ENCODE measurements at places on chromosomes 13 and 19. TPM values are rescaled to one million over a fixed set of nuclear protein-coding genes. Genes with fewer than 3 reads are reported as not detected.
A peak's percentile ranks its signal among the peaks of the same experiment; 100 is the strongest.

Gene KLK4
- total RNA-seq, result not detected

Gene SMIM44
- total RNA-seq, result not detected

Gene CCNE1
- total RNA-seq, result 3.1 TPM

Gene ZNF90
- total RNA-seq, result 0.66 TPM

Gene C3
- total RNA-seq, result 133 TPM

Gene A1BG
- total RNA-seq, result 3.7 TPM

Gene GSX1
- not detected for total RNA-seq

Gene SIGLEC8
- 0.16 TPM for total RNA-seq

Gene RASGRP4
- 1.5 TPM for total RNA-seq

Gene KLF16
- 6.4 TPM for total RNA-seq

- no peak for DNase-seq
Observed at GRCh38 chr13:43291287-43292060, 268.1 kb downstream of the DNAJC15 start.

DNA sequence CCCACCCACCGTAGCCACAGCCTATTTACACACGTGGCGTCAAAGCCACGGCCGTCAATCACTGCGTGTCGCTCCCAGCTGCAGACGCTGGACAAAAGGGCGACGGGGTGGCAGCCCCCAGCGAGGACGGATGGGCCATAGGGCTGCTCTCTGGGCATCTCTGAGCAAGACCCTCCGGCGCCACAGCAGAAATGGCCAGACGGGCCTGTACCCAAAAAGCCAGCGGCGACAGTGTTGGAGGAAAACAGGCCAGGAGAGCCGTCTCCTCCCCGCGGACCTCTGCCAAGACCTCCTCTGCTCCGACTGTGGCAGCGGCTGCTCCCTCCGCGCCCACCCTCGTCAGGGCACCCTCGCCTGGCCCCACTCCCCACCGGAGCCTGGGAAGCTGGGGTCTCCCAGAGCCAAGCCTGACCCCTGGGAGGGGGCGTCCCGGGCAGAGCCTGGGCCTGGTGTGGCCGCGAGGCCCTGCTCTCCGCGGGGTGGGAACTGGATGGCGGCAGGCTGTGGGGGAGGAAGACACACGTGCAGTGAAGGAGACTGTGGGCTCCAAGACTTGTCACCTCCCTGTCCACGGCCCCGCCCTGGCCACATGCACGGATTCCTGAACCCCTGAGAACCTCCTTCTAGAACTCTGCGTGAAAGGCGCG lies 2.7 kb downstream of the C2CD4C start:
- no peak for DNase-seq

GRCh38 chr19:58522709-58523108 lies 3.1 kb upstream of the ZBTB45 start:
- DNase-seq, result no peak

- DNase-seq, result no peak
Observed at GRCh38 chr13:40485611-40486517, 180.6 kb downstream of the FOXO1 start.

DNA sequence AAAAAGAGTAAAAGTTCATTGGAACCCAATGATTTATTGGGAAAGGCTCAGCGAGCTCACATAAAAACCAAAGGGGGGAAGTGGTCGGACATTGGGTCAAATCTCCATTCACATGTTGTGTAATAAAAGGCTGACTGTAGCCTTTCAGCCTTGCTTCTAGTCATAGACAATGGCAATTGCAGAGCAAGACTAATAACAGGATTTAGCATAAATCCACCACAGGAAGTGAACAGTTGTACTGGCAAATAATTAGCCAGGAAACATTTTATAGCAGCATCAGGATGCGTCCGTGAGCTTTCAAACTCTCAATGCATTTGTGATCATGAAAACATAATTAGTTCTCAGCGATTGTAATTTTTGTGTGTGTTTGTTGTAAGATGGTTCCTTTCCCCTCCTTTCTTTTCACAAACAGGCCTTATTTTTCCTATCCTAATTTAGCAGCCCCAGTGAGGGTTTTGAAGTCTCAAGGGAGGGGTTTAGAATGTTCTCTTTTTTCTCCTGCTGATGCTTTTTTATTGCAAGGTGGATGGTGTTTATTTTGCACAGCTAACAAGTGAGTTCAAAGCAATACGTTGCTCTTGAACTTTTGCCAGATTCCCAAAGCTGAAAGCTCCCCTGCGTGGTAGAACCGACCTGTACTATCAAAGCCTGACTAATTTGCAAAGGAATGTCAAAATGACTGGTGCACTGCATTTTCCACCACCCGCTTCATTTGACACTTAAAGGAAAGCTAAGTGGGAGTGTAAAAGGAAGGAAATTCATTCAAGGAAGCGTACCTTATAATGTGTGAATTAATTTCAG lies 105.6 kb downstream of the SPRY2 start:
- DNase-seq, result no peak

DNA sequence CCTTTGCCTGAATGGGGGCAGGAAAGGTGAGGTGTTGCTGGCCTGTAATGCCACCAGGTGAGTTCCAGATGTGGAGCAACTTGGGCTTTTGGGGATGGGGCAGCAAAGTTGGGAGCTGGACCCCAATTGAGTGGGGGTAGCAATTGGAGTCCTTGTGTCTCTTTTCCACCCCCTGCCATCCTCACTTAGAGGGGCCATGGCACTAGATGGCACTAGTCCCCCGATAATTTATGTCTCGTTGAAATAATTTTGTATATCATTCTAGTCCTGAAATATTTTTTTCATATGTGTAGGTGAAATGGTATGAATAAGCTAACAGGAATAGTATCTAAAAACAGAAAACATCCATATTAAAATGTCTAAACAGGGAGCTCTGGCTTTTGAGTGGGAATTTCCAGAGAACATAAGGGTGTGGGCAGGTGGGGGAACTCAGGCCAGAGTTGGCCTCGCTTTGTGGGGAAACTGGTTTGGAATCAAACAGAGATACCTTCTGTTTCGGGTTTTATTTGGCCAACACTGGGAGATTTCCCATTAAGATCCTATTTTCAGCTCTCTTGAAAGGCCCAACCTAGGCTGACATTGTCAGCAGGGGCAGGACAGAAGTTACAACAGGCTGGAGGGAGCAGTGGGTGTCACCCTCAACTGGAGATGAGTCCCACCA lies 3.4 kb downstream of the ZNF576 start:
- no peak for DNase-seq

DNA sequence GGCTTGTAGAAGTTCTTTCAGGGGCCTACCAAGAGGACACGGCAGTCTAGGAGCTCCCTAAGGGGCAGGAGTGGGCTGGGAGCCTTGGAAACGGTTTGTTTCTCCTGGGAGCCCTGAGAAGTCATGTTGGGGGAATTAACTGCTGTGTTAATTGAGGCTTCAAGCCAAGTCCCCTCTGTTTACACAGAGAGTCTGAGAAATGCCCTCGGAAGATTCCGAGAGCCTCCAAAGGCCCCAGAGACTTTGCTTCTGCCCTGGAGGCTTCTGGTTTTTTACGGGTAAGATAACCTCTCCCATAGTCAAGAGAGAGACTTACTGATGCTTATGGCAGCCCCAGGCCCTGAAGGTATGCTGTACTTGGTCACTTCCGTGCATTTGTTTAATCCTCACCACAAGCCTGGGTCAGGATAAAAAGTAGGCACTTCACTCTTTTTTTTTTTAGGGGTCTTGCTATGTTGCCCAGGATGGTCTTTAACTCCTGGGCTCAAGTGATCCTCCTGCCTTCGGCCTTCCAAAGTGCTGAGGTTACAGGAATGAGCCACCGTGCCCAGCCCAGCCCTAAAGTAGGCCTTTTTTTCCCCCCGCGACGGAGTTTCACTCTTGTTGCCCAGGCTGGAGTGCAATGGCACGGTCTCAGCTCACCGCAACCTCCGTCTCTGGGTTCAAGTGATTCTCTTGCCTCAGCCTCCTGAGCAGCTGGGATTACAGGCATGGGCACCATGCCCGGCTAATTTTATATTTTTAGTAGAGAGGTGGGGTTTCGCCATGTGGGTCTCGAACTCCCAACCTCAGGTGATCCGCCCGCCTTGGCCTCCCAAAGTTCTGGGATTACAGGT lies 15.2 kb downstream of the IER2 start:
- no peak for DNase-seq

DNA sequence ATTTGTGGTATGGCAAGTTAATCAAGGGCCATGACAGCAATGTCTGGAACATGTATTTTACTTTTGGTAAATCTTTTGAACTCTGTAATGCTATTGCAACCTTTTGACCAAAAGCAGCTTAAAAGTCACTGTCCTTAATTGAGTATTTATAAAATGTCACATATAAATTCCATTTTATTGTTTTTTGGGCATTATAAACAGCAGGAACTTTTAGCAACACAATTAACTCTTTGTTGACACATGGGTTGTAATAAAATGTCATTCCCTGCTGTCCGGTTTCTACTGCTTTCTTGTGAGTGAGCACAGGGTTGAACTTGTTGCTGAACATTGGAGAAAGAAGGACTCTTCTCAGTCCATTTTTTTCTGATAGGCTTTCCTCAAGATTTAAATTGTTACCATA lies 1923.1 kb downstream of the PCDH9 start:
- DNase-seq, result no peak

DNA sequence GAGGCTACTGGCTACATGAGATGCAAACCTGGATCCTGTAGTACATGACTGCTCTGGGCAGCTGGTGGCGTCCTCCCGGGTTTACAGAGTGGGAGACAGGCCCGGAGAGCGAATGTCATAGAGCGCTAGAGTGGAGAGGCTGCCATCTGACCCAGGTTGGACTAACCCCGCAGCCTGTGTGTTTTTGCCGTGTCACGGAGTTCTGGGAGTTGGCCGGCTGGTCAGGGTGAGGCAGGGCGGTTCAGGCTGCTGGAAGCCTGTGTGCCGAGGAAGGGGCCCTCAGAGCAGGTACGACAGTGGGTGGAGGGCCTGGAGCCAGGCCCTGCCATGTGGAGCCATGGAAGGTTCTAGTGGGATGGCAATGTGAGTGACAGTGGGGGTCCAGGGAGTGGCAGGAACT lies 12.5 kb downstream of the CRTC1 start:
- no peak for DNase-seq

- no peak for DNase-seq
Observed at GRCh38 chr19:53594811-53595509, 36.8 kb upstream of the DPRX start.

DNA sequence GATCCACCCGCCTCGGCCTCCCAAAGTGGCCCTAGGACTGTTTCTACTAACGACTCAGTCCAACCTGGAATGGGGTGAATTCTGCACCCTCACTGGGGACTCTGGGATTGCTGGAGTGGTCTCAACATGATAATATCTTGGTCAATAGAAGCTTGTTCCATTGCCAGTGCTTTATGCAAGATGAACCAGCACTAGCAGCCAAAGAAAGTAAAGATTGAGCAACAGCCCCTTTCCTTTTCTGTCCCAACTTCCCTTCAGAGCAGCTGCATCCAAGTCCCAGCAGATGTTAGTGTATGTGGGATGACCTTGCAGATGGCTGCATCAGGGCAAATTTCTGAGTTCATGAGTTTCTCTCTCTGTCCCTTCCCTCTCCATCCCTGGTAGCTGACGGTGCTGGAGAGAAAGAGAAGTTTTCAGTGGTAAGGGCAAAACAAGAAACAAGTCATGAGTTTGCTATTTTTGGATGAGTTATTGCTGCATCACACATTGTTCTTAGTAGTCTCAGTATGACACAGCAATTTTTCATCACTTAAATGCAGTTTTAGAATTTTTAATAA lies 183.6 kb upstream of the EDNRB start:
- DNase-seq, result peak; percentile 29

DNA sequence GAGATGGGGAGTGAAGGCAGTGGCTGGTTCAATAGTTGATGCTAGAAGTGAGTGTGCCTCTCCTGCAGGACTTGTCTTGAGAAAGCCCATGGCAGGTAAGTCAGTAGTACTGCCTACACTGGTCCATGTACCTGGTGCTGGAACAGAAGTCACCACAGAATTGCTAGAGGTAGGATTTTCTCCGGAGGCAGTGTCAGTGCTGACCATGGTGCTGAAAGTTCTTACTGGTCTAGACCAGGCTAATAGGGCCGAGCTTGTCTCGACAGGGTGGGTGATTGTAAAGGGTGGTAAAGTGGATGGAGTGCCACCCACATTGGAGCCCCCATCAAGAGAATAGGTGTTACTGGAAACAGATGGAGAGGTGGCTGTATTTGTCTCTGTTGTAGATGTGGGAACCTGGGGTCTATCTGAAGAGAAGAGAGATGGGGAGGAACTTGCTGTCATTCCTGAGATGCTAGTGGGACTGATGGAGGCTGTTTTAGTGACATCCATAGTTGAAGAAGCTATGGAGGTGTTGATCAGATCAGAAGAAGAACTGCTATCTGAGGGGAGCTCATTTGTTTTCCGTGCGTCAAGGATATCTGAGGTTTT lies 36.6 kb downstream of the MUC16 start:
- no peak for DNase-seq

GRCh38 chr13:33184530-33184929 lies 101.0 kb downstream of the STARD13 start:
- no peak for DNase-seq

- DNase-seq, result no peak
Observed at GRCh38 chr13:67854990-67855389, 624.9 kb upstream of the PCDH9 start.

DNA sequence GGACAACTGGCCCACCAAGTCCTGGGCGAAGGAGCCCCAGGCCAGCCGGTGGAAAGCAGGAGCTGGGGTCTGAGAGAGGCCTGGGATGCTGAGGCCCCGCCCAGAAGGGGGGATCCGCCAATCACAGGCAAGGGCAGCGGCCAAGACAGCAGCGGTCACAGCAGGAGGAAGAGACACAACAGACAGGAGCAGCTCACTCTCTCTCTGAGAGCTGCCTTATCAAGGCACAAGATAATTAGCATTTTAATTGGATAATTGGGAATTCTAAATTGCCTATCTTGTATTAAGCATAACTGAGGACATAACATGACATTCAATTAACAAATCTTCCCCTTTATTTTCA lies 46.2 kb downstream of the CEBPG start:
- DNase-seq, result no peak

- no peak for DNase-seq
Observed at GRCh38 chr13:50979187-50979586, 69.6 kb downstream of the RNASEH2B start.

GRCh38 chr19:35135389-35135909 lies 590 bp upstream of the LGI4 start:
- DNase-seq, result peak; percentile 84

GRCh38 chr19:53812335-53812734 lies 11.8 kb downstream of the NLRP12 start:
- no peak for DNase-seq

GRCh38 chr13:24892829-24893228 lies 128.9 kb downstream of the RNF17 start:
- DNase-seq, result no peak

DNA sequence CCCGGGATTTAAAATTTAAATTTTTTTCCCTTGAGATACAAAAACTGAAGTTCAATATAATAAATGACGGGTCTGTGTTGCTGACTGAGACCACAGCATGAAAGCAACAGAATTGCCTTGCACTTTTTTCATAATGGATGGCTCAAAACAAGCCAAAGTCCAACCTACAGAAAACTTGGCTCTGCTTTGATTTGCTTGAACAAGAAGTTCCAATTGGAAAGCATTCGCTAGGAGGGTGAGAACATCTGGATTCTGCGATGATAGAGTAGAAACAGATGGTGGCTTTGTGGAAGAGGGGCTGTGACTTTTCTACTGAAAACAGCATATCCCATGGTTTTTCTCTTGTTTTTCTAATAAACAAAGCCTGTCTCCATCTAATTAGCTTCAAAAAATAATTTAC lies 46.4 kb downstream of the THSD1 start:
- no peak for DNase-seq

All from left ventricle myocardium inferior (tissue), 1 donor.